ENCODE measurements at places on chromosomes 1 and 21.

DNA sequence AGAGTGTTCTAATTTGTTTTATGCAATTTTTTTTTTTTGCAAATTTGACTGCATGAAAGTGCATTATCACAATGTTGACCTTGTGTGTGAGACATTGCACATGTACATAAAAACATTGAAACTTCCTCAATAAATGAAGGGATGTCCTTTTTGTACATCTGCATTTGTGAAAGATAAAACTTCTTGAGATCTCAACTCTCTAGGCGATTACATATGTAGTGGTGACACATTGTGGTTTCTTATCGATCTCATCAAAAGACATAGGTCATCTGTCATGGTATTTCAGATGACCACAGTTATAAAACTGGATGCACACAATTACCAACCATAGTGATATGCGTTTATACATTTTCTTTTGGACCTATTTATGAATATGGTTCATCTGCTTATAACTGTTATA is 35.6 kb upstream of the C21orf91 start:
- DNase-seq, result no peak

GRCh38 chr1:43296207-43296606 is 4.6 kb upstream of the TIE1 start:
- DNase-seq, result no peak

DNA sequence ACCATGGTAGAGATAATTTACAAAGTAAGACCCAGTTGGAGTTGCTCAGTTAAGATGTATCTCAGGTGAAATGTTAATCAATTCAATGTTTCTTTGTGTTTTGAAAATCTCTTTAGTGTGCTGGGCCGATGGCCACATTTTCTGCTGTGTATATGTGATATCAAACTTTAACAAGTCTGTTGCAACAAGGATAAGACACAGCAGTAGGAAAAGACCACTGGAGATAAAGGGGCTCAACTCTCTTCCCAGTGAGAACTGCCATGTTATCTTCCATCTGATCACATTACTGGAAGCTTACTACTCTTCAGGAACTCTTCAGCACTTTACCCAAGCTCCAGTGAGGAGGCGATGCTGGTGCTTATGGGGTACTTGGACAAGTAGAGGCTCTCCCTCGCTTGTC is 227.7 kb downstream of the NFIA start:
- no peak for DNase-seq

- no peak for DNase-seq
These were observed 764.4 kb downstream of the ADGRL2 start for GRCh38 chr1:82565146-82565545.

- DNase-seq, result peak; percentile 16
These were observed 41.3 kb downstream of the TBX19 start for GRCh38 chr1:168321945-168322344.

DNA sequence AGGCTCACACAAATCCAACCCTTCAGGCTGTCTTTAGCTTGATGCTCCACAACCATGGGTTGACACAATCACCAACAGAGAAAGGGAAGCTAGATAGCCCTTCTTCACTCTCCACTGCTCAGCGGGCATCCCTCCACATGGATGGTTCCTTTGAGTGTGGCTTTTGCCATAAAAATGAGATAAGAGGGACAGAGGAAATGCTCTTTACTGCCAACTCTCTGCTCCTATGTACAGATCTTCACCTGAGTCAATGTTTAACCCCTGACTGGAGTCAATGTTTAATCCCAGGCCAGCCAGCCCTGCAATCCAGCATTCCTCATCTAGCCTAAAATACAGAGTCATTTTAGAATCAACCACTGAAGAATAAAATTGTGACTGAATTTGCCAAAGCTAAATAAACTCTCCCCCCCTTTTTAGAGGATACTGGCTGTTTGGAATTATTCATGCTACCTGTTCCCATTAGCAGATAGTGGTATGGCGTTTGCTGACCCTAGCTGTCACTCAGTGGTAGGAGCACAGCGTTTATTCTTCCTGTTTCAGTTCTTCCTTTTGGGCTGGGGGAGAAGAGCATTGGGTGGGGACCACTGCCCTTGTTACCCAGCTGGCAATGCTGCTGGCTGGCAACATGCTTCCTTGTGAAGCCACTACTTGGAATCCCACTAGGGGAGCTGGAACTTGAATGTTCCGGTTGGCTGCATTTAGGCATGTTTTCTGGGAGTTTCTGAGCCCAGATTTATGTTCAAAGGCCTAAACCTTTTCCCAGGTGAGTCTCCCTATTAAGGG is 5.2 kb upstream of the PIGR start:
- DNase-seq, result no peak

DNA sequence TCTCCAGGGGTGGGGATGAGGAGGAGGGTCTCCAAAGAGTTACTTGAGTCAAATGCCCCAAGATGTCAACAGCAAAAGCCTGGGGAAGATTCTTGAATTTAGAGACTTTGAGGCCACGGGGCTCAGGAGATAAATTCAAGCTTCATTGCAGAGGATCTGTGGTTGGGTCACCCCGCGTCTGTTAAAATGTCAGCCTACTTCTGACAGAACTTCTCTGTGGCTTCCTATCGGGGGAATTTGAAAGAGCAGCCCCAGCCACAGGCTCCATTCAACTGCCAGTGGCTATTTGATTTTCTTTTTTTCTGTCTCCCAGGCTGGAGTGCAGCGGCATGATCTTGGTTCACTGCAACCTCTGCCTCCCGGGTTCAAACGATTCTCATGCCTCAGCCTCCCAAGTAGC is 62.5 kb upstream of the EFHD2 start:
- DNase-seq, result no peak

DNA sequence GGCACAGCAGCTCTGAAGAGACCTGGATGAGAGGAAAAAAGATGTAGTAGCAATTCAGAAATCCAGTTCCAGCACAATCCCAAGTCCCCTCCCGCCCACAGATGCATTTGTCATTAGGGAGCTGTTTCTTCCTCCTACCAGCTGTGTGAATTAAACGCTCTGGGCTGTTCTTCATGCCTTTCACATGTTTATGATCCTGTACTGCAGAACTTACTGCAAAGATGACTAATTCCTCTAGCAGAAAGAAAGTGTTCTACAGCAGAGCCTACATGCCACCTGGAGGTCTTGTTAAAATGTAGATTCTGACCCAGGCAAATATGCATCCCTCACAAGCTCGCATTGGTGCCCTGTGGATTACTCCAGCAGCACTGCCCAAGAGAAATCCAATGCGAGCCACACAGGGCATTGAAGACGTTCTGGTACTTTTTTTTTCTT is 6.5 kb downstream of the ENO1 start:
- no peak for DNase-seq

DNA sequence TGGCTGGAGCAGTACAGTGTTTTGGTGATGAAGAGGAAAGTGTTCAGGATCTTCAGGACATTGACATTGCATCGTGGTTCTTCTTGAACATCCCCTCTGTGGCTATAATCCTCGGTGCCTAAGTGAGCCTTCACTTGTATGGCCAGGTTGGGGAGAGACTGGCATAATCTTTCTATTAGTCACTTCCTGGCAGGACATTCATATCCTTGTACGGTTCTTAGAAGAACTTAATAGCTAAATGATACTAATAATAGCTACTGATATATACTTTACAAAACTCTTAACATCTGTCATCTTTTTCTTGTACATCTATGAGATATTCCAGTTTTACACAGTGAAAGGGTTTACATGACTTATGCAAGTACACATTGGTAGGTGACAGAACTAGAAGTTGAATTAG is 35.8 kb downstream of the CELF3 start:
- DNase-seq, result no peak

- no peak for DNase-seq
These were observed 387.3 kb downstream of the LMX1A start for GRCh38 chr1:164969253-164969652.

GRCh38 chr1:41380979-41381691 is 19.9 kb downstream of the FOXO6 start:
- DNase-seq, result peak; percentile 97

GRCh38 chr1:182802006-182802803 is 12.6 kb downstream of the NPL start:
- no peak for DNase-seq

DNA sequence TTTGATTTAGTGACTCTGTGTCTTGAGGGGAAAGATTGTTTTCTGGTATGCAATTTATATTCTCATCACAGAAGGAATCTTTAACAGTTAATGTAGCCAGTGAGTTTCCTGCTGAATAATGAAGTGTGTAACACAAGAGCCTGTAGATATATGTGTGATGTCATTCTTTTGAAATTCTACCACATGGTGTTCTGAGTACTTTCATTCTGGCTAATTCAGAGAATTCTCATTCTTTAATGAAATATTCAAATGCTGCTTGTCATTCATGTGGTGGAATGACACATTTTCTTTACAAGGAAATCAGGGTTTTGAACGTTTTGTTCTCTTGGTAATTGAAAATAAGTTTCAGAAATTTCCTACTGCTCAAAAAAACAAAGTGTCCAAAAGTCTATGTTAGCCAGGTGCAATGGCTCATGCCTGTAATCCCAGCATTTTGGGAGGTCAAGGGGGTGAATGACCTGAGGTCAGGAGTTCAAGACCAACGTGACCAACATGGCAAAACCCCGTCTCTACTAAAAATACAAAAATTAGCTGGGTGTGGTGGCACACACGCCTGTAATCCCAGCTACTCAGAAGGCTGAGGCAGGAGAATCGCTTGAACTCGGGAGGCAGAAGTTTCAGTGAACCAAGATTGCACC is 79.6 kb downstream of the MAP3K21 start:
- no peak for DNase-seq

- DNase-seq, result peak; percentile 43
These were observed 32.0 kb downstream of the PGBD5 start for GRCh38 chr1:230394134-230394533.

DNA sequence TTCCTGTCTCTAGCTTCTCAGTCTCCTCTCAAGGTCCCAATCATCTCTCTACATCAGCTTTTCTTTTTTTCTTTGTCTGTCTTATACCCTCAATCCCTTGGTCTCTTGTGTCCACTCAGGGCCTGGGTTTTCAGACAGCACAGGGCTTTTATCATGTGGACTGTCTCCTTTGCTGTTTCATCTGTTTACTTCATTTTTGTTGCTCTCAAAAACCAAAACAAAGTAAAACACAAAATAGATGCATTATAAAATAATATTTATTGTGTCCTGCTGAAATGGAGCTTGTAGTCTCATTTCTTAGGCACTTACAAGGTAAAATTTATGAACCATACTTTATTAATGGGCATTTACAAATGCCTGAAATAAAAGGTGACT is 17.8 kb upstream of the SLAMF6 start:
- no peak for DNase-seq

DNA sequence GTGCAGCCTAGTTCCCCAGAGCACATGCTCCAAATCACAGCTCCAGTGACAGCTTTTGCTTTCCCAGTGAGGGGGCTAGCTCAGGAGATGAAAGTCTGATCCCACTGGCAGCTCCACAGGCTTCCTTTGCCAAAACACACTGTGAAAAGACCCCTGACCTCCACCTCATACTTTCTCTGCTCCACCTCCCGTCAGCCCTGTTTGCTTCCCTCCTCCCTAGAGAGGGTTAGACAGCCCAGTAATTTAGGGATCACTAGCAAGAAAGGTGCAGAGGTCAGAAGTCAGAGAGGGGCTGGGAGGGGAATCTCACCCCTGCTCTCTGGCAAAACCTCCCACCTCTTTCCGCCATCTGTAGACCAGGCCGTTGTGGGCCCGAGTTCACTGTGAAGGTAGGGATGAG is 62.8 kb downstream of the PLXNA2 start:
- no peak for DNase-seq

- no peak for DNase-seq
These were observed 40.2 kb downstream of the GFI1 start for GRCh38 chr1:92446546-92446945.

- DNase-seq, result no peak
These were observed 54.4 kb upstream of the ACOT11 start for GRCh38 chr1:54493608-54494007.

GRCh38 chr1:22953740-22954141 is 18.9 kb downstream of the LACTBL1 start:
- no peak for DNase-seq

DNA sequence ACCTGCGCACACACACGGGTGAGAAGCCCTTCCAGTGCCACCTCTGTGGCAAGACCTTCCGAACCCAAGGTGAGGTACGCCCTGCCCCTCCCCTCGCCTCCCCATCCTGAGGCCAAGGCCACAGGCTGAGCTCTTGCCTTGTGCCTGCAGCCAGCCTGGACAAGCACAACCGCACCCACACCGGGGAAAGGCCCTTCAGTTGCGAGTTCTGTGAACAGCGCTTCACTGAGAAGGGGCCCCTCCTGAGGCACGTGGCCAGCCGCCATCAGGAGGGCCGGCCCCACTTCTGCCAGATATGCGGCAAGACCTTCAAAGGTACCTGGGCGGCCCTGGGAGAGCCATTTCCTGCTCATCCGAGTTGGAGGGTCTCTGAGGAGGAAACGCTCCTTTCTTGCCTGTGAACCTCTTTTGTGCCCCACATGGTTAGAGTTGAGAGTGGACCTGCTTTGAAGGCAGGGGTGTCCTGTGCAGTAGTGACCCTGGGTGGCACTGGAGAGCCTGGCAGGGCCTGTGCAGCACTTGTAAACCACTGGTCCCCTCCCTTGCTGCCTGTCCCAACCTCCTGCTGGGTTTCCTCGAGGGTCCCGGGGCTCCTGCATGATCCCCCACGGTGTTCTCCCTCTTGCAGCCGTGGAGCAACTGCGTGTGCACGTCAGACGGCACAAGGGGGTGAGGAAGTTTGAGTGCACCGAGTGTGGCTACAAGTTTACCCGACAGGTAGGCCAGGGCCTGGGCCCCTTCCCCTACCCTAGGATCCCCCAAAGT is 8.5 kb downstream of the ZBTB48 start:
- no peak for DNase-seq

DNA sequence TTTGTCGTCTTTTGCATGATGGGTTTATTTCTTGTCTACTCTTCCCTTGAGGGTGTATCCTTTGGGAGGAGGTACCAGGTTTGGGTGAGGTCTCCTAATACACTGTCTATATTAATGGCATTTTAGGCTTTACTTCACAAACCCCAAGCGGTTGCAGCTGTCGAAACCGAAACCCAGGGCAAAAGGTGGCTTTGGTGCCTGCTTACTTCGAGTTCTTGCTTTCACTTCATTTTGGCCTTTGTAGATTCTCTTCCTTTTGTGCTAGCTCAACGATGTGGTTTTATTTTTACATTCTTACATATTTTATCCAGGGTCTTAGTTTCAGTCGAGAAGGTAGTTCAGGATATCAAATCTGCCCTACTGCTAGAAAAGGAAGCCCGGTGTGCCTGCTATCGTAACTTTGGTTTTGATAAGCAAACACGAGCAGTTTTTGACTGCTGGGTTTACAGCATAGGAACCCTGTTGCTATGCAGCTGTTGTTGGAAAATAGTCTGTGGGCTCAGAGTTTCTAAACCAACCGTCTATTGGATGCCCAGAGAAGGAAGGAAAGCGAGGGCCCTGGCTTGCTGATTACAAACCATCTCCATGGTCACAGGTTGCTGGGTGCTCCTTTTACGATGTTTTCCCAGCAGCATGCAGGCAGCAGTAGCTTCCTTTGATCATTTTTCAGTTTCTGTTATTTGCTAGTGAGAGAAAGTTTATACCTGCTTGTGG is 9.8 kb upstream of the TSPAN2 start:
- peak; percentile 25 for DNase-seq

DNA sequence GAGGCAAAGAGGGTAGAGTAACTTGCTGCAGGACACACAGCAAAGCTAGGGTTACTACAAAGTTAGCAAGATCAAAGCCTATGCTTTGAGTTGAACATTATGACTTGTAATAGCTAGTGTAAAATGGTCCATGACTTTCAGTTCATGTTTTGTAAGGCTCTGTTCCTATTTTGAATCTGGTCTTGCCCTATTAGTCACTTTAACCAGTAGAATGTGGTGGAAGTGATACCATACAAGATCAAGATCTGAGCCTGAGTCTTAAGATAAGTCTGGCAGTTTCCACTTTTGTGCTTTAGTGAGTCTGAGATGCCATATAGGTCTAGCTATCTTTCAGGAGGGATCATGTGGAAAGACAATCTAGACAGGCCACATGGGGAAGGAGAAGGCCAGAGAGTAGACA is 282.1 kb upstream of the BRINP3 start:
- DNase-seq, result no peak

GRCh38 chr1:10824821-10825540 is 28.5 kb upstream of the CASZ1 start:
- no peak for DNase-seq
